Stimulated activated CD4-positive, alpha-beta T cell treated with anti-CD3 and anti-CD28 coated beads, Interleukin-1b, Interleukin-23, amount 100 ng/mL, for 1 hour (primary cell): ENCODE measurements at places on chromosomes 1 and 21.

DNA sequence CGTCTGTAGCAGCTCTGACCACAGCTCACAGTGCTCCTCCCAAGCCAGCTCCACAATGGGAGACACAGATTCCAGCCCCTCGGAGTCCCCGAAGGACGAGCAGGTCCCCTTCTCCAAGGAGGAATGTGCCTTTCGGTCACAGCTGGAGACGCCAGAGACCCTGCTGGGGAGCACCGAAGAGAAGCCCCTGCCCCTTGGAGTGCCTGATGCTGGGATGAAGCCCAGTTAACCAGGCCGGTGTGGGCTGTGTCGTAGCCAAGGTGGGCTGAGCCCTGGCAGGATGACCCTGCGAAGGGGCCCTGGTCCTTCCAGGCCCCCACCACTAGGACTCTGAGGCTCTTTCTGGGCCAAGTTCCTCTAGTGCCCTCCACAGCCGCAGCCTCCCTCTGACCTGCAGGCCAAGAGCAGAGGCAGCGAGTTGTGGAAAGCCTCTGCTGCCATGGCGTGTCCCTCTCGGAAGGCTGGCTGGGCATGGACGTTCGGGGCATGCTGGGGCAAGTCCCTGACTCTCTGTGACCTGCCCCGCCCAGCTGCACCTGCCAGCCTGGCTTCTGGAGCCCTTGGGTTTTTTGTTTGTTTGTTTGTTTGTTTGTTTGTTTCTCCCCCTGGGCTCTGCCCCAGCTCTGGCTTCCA, 22.9 kb upstream of the VPS13D start:
- DNase-seq = no peak

- DNase-seq = no peak
Measured at GRCh38 chr1:189117072-189117770, 1360.4 kb downstream of the BRINP3 start.

DNA sequence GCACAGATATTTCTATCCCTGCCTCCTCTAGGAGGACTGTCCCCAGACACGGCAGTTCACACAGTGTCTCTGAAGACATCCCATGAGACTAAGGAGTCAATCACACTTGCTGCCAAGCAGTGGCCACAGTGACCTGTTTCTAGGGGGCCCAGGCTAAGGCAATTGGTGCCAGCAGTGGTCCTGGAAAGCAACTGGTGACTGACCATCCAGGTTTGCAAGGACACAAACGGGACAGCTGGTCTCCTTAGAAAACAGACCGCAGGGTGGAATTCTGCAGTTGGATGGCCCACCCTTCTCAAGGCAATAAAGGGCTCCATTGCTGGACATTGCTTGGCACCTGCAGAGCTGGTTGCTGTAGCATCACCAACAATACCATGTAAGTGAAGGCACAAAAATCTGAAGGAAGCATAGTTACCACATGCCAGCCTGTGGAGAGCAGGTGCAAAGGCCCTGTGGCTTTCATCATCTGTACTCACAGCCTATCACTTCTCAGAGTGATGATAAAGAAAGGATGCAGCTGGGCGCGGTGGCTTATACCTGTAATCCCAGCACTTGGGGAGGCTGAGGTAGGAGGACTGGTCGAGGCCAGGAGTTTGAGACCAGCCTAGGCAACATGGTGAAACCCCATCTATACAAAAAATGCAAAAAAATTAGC, 81.5 kb downstream of the STUM start:
- no peak for DNase-seq

DNA sequence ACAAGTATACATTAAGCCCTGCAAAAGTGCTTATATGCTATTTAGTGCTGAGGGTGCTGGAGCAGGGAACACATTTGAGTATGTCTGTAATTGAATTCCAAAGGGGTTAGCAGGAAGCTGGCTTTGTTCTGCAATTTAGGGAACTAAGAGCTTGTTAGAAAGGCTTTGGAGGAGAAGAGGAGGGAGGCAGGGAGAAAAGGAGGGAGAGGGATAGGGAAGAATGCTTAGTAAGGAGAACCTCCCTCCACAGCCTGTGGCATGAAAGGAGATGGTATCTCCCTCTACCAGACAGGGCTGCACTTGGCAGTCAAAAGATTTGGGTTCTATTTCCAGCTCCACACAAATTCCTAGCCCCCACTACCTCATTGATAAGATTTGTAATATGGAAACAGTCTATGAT, 217.8 kb downstream of the DAB1 start:
- no peak for DNase-seq

DNA sequence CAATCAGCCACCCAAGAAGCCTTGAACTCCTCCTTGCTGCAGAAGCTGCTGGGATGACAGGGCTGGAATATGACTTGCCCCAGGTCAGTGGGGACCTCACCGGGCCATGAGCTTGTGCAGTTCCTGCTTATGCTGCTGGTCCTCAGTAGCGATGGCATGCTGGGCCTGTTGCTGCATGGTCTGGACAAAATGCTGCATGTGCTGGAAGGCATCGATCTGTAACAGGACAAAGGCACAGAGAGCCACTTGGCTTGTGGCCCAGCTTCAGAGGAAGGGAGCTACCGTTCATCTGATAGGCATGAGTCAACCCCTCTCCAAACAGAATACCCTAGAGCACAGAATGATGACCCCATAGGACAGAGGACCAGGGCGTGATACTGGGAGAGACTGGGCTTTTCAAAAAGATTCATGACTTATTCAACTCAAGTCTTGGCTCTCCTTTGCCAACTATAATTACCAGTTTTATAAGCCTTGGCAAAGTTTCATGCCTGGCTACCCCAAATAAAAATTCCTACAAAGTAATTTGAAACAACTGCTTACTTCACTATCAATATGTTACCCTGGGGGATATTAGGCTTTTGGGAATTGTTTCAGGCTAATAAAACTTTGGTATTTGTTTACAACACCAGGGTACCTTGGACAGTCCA, 34.7 kb upstream of the EXOSC10 start:
- no peak for DNase-seq

DNA sequence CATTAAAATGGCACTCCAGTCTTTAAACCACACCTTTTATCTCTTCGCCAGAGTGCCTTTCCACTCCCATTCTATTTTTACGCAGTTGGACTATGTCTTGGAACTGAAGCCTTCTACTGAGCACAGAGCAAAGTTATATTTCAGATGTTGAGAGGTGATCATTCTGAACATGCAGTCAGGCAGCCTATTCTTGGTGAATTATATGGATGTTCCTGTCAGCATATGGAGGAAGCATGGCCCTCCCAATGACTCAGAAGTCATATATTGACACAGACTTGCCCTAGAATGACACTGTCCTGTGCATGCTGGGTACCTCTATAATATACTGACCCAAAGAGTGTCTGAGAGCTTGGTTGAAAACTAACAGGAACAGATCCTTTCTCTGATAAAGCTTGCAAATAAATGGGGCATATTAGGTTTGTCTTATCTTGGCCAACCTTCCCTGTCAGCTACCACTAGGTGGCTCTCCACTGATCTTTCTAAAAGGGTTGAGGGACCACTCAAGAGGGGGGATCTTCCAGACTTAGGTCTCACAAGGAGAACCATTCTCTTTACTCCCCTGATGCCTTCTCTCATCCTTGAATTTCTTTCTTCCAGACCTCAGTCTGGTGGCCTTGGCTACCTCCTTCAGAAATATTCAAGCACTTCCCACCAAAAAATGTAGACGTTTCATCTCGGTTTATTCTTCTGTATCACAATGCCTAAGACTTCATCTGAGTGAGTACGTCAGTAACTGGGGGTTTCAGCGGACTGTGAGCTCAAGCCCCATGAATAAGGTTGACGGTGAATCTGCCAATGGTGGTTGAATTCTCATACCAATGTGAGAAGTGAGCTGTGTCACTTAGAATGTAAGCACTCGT, 11.8 kb upstream of the ALG14 start:
- DNase-seq = no peak
